ENCODE measurements at places on chromosomes 6 and 20. TPM values are rescaled to one million over a fixed set of nuclear protein-coding genes. Genes with fewer than 3 reads are reported as not detected.

DNA sequence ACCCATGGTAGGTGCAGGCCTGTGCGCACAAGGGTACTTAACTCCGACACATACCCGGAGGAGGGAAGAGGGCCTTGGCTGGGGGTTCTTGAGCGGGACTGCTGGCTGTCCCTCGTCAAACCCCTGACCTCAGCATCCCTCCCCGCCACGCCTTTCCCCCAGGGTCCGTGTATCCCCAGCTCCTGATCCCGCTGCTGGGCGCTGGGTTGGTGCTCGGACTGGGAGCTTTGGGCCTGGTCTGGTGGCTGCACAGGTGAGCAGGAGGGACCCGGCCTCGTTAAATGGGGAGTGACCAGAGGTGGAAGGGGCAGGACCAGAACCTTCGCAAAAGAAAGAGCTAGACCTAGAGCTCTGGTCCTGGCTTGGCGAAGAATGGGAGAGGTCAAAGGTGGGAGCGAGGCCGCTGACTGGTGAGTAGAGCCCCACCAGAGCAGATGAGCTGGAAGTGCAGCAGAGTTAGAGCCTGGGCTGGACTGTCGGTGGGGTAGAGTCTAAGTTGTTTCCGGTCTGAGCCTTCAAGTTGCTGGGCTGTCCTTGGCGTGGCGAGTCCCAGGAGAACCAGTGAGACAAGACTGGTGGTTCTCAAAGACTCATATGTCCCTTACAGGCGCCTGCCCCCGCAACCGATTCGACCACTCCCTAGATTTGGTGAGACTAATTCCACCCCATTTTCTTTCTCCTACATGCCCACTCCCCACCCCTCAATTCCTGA lies 963 bp downstream of the MPIG6B start:
- DNase-seq: no peak
- peaks cover 15% of the 10 kb centered on the region for H3K27me3 ChIP-seq
- no peak overlapping the region for H3K4me3 ChIP-seq

DNA sequence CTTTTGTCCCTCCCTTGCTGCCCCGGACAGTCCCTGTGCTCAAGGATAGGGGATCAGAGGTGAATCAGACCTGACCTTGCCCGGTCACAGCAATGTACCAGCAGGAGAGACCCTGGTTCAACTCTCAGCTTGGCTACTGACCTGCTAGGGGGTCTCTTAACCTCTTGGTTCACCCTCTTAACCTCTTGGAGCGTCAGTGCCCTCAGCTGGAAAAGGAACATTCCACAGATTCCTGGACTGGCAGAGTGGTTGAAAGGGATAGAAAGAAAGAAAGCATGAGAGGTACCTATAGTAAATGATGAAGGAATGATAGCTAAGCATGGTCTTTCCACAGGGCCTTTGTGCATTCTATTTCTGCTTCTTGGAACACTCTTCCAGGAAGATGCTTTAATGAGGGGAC lies 25.2 kb downstream of the SNAI1 start:
- no peaks in the 10 kb centered on the region for H3K27me3 ChIP-seq
- no peak for DNase-seq
- peaks cover 5% of the 10 kb centered on the region for H3K36me3 ChIP-seq
- H3K27ac ChIP-seq: no peak overlapping the region
- no peak overlapping the region for H3K4me3 ChIP-seq

GRCh38 chr6:163643866-163644265 lies 229.3 kb downstream of the QKI start:
- H3K27me3 ChIP-seq: peaks cover 13% of the 10 kb centered on the region
- H3K4me3 ChIP-seq: no peak overlapping the region

- H3K4me1 ChIP-seq: peaks cover 55% of the 10 kb centered on the region
- H3K27me3 ChIP-seq: no peaks in the 10 kb centered on the region
- peak overlapping the region; percentile 93 for H3K27ac ChIP-seq
Observed at GRCh38 chr20:50415516-50416268, 94.5 kb upstream of the PTPN1 start.

DNA sequence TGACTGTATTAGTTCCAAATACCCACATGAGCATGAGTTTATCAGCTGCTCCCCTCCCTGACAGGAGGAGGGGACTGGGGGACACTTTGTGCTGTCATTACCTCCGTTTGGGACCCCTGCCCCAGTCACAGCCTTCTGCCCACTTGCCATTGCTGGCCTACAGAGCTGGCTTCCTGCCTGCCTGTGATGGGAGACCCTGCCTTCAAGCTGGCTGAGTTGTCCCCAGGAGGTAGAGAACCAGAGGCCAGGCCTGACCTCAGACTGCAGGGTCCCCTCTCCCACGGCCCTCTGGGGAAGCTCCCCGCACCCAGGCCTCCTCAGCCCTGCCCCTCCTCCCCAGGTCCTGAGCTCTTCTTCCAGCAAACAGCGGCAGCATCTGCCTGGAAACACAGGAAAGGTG lies 105.5 kb downstream of the JPH2 start:
- peaks cover 44% of the 10 kb centered on the region for H3K27me3 ChIP-seq
- no peak overlapping the region for H3K4me3 ChIP-seq
- no peak for DNase-seq
- H3K27ac ChIP-seq: no peak overlapping the region
- H3K36me3 ChIP-seq: no peaks in the 10 kb centered on the region

GRCh38 chr6:33993653-33994471 lies 152.0 kb downstream of the GRM4 start:
- no peak overlapping the region for H3K4me3 ChIP-seq
- no peaks in the 10 kb centered on the region for H3K36me3 ChIP-seq
- H3K27me3 ChIP-seq: peaks cover 100% of the 10 kb centered on the region
- H3K4me1 ChIP-seq: no peaks in the 10 kb centered on the region
- H3K27ac ChIP-seq: no peak overlapping the region
- no peak for DNase-seq

- no peak overlapping the region for H3K27ac ChIP-seq
- peaks cover 49% of the 10 kb centered on the region for H3K4me1 ChIP-seq
- H3K27me3 ChIP-seq: no peaks in the 10 kb centered on the region
- H3K4me3 ChIP-seq: no peak overlapping the region
- no peak for DNase-seq
- no peaks in the 10 kb centered on the region for H3K36me3 ChIP-seq
Observed at GRCh38 chr6:39294133-39294532, 20.1 kb downstream of the KCNK17 start.

- peaks cover 11% of the 10 kb centered on the region for H3K36me3 ChIP-seq
- no peak overlapping the region for H3K27ac ChIP-seq
- no peak overlapping the region for H3K4me3 ChIP-seq
- H3K4me1 ChIP-seq: peaks cover 9% of the 10 kb centered on the region
- H3K27me3 ChIP-seq: no peaks in the 10 kb centered on the region
Observed at GRCh38 chr20:5751856-5752255, 1.7 kb downstream of the SHLD1 start.

- no peak overlapping the region for H3K4me3 ChIP-seq
- no peaks in the 10 kb centered on the region for H3K4me1 ChIP-seq
- H3K36me3 ChIP-seq: peaks cover 18% of the 10 kb centered on the region
- no peak for DNase-seq
Observed at GRCh38 chr6:166942393-166943168, 13.8 kb downstream of the RNASET2 start.

DNA sequence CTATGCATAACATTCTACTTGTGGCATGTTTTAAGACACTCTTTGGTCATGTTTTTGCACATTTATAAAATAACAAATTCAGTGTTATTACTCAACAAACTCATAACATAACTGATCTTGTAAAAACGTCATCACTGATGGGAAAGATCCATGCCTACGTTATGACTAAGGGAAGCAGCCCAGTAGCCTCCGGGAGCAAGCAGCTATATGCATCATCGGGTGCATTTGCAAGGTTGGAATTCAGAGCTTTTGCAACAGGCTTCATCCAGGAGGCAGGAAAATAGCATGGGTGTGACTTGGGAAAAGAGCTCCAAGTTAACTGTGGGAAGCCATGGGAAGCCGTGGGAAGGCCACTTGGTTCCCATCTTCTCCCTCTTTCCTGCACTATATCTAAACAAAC lies 271.6 kb upstream of the SGK1 start:
- no peak overlapping the region for H3K4me3 ChIP-seq
- H3K27ac ChIP-seq: no peak overlapping the region
- no peaks in the 10 kb centered on the region for H3K36me3 ChIP-seq
- DNase-seq: no peak

- DNase-seq: peak; percentile 81
- H3K27ac ChIP-seq: peak overlapping the region; percentile 90
- H3K4me1 ChIP-seq: peaks cover 66% of the 10 kb centered on the region
Observed at GRCh38 chr20:54172532-54172855, 1.3 kb downstream of the CYP24A1 start.

DNA sequence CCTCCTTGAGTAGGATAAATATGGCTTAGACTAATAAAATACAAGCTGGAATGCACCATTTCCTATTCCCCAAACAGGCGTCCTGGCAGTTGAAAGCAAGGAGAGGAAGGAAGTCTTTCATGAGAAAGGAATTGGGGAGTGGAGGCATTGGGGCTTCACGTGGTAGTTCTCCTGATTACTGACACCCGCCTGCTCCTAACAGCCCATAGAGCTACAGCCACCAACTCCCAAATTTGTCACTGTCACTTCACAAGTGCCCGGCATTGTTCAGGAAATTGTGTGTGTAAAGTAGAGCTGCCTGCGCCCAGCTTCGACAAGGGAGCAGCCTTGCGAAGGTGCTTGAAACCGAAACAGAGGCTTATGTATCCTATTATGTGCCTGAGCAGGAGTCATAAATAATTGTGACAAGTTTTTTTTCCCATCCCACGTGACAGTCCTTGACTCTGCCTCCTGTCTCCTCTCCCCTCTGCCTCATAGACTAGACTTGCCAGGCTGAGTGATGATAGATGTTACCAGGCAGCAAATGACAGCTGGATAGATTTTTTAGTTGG lies 301.7 kb upstream of the ZFP64 start:
- H3K4me3 ChIP-seq: no peak overlapping the region
- DNase-seq: no peak
- H3K36me3 ChIP-seq: no peaks in the 10 kb centered on the region
- no peaks in the 10 kb centered on the region for H3K27me3 ChIP-seq
- H3K27ac ChIP-seq: no peak overlapping the region

DNA sequence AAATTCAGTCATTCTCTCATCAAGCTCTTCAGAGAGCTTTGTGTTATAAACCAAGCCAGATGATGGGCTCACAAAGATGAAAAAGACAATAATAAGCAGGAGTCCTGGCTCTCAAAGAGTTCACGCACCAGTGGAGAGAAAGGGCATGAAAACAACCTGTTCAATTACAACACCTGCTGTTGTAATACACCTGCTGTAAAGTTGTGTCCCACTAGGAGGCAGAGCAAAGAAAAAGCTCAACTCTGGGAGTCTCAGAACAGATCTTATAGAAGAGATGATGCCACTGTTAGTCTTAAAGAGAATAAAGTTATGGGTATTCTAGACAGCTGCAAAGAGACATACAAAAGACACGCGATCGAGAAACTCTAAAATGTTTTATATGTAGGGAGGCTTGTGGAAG lies 100.6 kb downstream of the DCDC2 start:
- H3K4me1 ChIP-seq: no peaks in the 10 kb centered on the region
- H3K36me3 ChIP-seq: peaks cover 16% of the 10 kb centered on the region
- peak overlapping the region; percentile 4 for H3K27ac ChIP-seq
- no peaks in the 10 kb centered on the region for H3K27me3 ChIP-seq

- no peak overlapping the region for H3K4me3 ChIP-seq
- no peak for DNase-seq
- no peak overlapping the region for H3K27ac ChIP-seq
Observed at GRCh38 chr20:17794400-17794799, 94.6 kb downstream of the BANF2 start.

- H3K27me3 ChIP-seq: no peaks in the 10 kb centered on the region
- no peak overlapping the region for H3K4me3 ChIP-seq
- H3K36me3 ChIP-seq: no peaks in the 10 kb centered on the region
- no peak overlapping the region for H3K27ac ChIP-seq
Observed at GRCh38 chr6:112821476-112821875, 474.3 kb downstream of the RFPL4B start.

DNA sequence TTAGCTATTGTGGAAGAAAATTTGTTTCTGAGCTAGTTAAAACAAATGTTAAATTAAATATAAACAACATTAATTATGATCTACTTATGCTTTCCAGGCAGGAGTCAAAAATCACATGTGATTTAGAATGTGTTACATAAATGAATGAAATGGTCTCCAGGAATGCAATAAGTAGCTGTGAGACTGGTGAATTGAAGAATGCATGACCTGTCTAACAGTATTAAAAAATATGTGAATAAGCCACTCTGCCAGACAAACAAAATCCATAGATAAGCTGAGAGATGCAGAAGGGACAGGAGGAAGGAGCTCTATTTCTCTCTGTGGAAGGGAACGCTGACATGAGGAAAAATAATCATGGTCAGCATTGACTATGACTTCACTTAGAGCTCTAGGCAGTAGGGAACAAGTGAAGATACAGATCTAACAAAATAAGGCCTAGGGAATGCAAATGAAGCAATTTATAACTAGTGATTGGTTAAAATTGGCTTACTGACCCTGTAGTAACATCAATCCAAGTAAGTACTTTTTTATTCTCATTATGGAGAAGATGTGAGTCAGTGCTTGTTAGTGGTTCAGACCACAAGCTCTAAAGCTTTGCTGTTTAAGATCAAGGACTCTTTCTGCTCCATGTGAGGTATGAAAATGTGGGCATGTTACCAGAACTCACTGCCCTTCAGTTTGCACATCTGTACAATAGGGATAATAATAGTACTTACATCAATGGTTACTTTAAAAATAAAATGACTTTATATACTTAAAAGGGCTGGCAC lies 432.6 kb downstream of the MMUT start:
- H3K27ac ChIP-seq: no peak overlapping the region
- no peaks in the 10 kb centered on the region for H3K4me1 ChIP-seq
- H3K4me3 ChIP-seq: no peak overlapping the region
- no peaks in the 10 kb centered on the region for H3K36me3 ChIP-seq
- no peaks in the 10 kb centered on the region for H3K27me3 ChIP-seq

- H3K4me1 ChIP-seq: peaks cover 3% of the 10 kb centered on the region
- no peak overlapping the region for H3K4me3 ChIP-seq
- peaks cover 16% of the 10 kb centered on the region for H3K36me3 ChIP-seq
- DNase-seq: no peak
- no peaks in the 10 kb centered on the region for H3K27me3 ChIP-seq
Observed at GRCh38 chr6:37309692-37310091, 44.1 kb upstream of the RNF8 start.

DNA sequence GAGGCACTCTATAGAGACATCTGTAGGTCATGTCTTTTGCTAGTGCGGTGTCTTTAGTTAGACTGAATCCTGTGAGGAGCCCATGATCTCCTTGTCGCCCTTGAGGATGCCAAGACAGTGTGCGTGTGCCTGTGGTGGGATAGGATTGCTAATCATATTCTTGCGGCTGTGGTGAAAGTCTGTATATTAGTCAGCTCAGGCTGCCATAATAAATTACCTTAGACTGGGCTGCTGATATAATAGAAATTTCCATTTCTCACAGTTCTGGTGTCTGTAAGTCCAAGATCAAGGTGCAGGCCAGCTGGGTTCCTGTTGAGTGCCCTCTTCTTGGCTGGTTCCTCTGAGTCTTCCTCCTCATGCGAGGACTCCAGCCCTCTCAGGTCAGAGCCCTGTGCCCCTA lies 141.2 kb downstream of the JARID2 start:
- H3K4me1 ChIP-seq: peaks cover 7% of the 10 kb centered on the region
- no peak for DNase-seq
- H3K4me3 ChIP-seq: no peak overlapping the region
- H3K36me3 ChIP-seq: peaks cover 7% of the 10 kb centered on the region
- H3K27ac ChIP-seq: no peak overlapping the region

Gene RARS2
- 24.7 TPM for total RNA-seq

Gene WFDC13
- not detected for total RNA-seq

Gene TREML1
- total RNA-seq: not detected

Gene NRSN1
- 0.14 TPM for total RNA-seq

Gene C20orf202
- 0.22 TPM for total RNA-seq

Gene CST3
- total RNA-seq: 107 TPM

Gene DUSP15
- total RNA-seq: 0.47 TPM

Gene NCOA7
- 97.1 TPM for total RNA-seq

Gene REM1
- not detected for total RNA-seq

Gene FAM162B
- total RNA-seq: not detected

Gene RBM24
- total RNA-seq: 1.1 TPM

Gene TSPYL1
- total RNA-seq: 79.0 TPM

Gene RPS6KA2
- total RNA-seq: 25.8 TPM

Gene PROCR
- 9.7 TPM for total RNA-seq

Measured in Calu3 (cell line).